ENCODE measurements at places on chromosomes 16 and 17.

DNA sequence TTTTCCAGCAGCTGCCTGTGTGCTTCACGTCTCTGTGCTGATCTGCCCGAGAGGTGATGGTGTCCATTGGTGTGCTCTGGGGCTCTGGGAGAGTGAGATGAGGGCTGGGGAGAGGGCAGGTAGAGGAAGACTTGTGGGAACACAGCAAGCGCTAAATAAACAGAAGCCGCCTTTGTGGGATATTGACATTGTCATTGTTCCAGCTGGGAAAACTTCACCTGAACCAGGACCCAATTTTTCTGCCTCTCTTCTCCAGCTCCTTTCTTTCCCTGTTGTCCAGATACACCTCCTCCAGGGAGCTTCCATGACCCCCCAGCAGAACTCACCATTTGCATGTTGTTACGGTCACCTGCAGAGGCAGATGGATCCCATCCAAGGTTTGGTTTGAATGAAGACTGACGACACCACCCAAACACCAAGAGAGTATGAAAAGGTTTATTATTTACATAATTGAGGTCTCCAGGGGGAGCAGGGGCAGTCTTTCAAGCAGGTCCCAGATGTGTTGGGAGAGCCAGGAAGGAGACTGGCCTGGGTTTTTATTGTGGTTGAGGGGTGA, 3.6 kb upstream of the ITGA3 start:
- DNase-seq, result no peak

- peak; percentile 22 for DNase-seq
Measured at GRCh38 chr17:65231662-65232335, 94.6 kb downstream of the RGS9 start.

- no peak for DNase-seq
Measured at GRCh38 chr17:7224110-7224509, 4.4 kb downstream of the ACADVL start.

GRCh38 chr16:65125871-65126270, 4.0 kb upstream of the CDH11 start:
- no peak for DNase-seq

- no peak for DNase-seq
Measured at GRCh38 chr17:19284005-19284959, 47.1 kb downstream of the EPN2 start.

GRCh38 chr17:69538795-69539194, 124.3 kb downstream of the MAP2K6 start:
- no peak for DNase-seq

- no peak for DNase-seq
Measured at GRCh38 chr17:44983563-44983962, 15.5 kb upstream of the C1QL1 start.

GRCh38 chr17:20116683-20117309, 107.6 kb downstream of the SPECC1 start:
- peak; percentile 67 for DNase-seq

DNA sequence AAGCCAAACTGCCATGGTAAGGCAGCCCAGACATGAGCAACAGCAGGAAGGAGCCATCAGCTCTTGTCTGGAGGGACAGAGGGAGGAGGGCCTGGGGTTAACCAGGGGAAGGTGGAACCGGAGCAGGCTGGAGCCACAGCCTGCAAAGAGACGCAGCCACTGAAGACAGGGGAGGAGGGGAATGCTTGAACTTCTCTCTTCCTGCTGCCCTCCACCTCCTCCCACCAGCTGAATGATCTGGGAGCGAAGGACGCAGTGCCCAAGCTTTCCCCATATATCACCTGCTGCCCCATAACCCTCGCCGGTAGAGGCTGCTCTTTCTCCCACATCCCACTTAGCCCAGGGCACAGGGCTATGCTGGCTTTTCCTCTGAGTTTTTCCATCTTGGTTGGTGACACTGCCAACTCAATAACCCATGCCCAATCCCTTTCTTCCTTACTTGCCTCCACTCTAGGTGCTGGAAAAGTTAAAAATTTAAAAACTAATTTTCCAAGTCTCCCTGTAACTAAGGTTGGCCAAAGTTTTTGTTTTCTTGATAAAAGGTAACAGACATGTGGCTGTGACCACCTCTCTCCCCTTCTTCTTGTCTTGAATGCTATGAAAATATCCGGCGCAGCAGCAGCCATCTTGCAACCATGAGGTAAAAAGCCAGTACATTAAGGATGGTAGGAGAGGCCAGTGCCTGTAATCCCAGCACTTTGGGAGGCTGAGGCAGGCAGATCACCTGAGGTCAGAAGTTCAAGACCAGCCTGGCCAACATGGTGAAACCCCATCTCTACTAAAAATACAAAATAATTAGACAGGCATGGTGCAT, 21.8 kb upstream of the CACNG4 start:
- no peak for DNase-seq

DNA sequence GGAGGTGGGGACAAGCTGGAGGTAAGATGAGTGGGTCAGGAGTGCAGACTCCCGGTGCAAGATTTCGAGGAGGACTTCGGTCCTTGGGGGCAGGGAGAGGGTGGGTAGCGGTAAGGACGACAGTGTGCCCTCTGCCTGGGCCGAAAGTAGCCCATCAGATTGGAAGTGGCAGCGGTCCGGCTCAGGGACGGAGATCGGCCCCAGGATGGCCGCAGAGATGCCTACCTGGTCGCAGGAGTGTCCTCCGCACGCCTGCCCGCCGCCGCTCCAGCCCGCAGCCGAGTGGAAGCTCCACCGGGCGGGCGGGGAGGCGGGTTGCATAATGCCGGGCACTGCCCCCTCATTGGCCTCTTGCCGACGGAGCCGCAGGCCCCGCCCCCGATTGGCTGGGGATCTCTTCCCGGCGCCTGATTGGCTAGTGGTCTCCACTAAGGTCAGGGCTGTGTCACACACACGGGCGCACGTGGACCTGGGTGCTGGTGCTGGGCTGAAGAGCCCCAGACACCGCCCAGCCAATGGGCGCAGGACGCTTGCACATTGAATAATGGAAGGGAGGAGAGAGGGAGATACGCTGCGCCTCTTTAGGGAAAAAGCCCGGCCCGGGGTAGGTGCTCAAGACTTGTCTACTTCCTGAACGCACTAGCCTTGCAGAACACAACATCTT, at the start of gene PER1:
PER1 (minus strand) TSS at position 293 of the 664 bp plus-strand sequence. CDS start 1,698 bp downstream, outside the sequence.
- DNase-seq, result peak; percentile 87

DNA sequence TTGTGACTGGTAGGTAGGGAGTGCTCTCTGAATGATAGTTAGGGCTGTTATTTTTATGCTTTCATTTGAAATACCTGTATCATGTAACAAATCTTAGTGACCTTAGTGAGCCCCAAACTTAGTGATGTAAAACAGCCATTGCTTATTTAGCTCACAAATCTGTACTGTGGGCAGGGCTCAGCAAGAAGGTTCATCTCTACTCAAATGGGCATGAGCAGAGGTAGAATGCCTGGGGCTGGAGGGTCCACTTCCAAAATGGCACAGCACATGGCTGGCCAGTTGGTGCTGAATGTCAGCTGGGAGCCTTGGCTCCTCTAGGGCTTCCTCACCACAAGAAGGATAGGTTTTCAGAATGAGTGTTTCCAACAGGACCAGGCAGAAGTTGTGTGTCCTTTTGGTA, 49.3 kb upstream of the FOXF1 start:
- DNase-seq, result no peak

DNA sequence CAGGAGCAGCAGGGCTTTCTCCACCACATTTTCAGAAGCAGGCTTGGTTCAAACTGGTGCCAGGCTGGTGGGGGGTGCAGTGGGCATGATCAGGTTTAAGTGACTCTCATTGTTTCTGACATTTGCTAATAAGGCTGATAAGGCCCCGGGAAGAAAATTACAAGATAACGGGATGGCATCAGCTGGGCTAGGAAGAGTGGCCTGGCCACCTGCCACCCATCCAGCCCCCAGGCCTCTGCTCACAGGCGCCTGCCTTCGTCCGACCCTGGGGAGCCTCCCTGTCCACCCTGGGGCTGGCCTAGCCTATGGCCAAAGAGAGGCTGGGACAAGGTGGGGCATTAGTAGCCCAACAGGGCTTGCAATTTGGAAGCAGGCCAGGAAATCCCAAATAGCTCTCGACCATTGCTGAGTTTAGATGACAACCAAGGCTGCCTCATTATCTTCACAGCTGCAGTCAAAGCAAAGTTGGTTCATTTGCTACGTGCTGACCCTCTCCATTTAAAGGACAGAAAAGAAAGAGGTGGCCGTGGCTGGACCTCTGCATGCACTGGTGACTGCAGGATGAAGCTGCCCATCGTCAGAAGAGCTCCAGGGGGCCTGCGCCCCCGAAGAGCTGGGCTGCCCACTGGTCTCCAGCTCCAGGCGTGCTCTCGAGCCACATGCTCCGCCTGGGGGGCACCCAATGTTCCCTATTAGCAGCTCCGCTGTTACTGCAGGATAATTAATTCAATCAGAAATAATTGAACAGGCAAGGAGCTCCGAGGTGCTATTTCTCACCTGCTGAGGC, 44.9 kb downstream of the PEMT start:
- DNase-seq, result no peak

GRCh38 chr17:77373299-77374169, 232.8 kb downstream of the SEC14L1 start:
- DNase-seq, result peak; percentile 66

DNA sequence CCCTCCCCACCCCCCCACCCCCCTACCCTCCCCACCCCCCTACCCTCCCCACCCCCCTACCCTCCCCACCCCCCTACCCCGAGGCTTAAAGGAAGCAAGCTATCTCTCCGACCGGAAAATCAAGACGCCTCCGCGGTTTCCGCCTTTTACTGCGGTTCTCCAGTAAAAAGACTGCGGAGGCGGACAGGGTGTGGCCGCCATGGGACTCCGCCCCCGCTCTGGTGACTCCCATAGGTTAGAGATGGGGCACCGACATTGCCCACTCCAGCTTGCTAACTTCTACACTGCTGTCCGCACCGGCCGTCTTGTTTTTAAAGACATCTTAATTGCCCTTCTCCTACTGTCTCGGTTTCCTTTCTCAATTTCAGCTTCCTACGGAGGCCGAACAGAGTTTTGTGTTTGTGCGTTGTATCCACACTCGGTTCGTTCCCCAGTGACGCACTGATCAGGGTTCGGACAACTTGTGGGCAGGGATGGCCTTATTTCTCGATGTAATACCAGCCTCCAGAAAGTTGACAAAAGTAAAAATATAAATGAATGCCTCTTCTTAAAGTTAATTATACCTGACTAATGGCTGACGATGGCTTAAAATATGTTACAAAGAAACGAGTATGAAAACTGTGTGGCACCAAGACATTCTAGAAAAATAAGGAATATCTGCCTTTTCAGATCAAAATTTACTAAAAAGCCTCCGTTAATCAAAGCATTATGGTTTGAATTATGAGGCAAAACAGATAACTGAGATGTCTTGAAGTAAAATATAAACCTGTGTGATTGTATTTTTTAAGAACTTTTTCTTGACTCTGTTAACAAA, 1.1 kb upstream of the ZNF200 start:
- no peak for DNase-seq

- DNase-seq, result no peak
Measured at GRCh38 chr16:83674931-83675535, 132.7 kb upstream of the HSBP1 start.

GRCh38 chr17:76270770-76271668, 5.9 kb downstream of the UBALD2 start:
- no peak for DNase-seq

DNA sequence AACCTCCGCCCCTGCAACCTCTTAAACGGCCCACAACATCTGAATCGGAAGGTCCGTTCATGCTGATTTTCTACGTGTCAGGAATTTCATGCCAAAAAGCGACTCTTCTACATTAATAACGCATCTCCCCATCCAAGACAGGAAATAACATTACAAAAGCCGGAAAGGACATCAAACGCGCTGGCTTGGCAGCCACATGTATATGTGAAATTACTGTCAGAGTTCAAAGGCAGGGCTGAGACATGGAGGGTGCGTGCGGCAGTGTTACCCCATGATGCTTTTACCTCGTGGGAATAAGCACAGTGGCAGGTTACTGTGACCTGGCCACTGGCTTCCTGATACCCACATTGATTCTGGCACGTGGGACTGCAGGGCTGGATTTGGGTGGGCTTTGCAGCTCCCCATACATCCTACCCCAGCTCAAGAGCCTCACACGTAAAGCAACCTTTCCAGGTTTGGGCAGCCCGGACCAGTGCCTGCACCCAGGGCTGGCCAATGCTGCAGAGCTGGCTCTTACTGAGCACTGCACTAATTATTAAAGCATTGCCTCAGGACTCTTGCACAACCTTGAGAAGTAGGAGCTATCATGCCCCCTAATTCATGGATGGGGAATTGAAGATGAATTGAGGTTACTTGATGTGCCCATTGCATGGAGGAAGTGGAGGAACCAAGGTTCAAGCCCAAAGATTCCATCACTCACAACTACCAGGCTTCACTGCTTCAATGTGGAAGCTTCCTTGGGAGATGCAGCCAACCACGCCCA, 120.6 kb upstream of the FOXF1 start:
- peak; percentile 34 for DNase-seq

GRCh38 chr17:56819030-56819429, 14.7 kb downstream of the C17orf67 start:
- no peak for DNase-seq

GRCh38 chr17:78647032-78647431, 69.8 kb upstream of the DNAH17 start:
- DNase-seq, result no peak

DNA sequence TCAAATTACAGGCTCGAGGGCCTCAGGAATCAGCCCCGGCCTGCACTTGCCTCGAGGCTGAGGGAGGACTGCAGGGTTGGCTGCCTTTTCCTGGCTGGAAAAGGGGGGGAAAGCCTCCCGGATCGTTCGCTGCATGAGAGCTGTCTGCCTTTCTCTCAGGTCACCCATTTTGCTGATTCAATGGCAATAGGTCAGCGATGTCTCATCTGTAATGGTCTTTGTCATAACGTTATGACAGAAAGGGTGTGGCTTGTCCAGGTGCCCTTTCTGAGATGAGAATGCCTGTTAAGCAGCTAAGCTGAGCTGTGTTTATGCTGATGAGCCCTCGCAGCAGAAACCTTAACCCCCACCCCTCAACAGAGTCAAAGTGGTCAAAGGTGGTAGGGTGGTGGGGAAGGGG, 81.8 kb downstream of the AKAP1 start:
- DNase-seq, result no peak

DNA sequence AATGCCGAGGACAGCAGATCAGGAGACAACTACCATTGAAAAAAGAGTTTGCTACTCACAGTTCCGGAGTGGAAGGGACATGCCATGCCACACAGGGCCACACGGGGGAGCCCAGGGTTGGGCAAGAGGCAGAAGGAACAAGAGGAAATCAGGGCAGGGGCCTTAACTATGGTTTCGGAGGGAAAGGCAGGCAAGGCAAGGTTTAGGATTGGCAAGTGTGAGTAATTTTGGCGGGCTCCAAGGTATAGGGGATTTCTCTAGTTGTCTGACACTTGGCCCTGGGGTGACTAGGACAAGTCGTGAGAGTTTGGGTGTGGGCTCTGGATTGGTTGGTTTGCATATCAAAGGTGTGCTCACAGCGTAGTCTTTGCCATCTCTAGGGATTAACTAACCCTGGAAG, 27.0 kb upstream of the NTN1 start:
- peak; percentile 52 for DNase-seq

DNA sequence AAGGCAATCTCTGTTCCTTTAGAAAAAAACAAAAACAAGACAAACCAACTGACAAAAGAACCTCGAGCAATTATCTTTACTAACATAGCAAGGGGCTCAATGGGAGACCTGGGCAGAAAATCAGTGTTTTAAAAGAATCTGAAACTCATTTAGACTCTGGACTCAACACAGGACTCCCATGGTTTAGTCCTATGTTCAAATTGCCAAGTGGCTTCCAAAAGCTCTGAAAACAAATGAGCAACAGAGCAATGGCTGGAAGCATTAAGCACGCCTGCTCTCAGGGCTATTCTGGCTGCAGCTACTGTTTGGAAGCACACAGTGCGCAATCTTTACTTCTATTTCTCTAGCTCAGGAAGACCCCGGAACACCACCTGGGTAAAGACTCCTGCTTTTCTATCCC, 162.0 kb downstream of the AATF start:
- no peak for DNase-seq
